Activated CD4-positive, alpha-beta memory T cell treated with anti-CD3 and anti-CD28 coated beads for 36 hours (primary cell): ENCODE measurements at places on chromosomes 4 and X. TPM values are rescaled to one million over a fixed set of nuclear protein-coding genes. Genes with fewer than 3 reads are reported as not detected.

Gene NOCT
- total RNA-seq: 12.2 TPM

Gene ACSL1
- total RNA-seq: 22.2 TPM

Gene WNK3
- 0.19 TPM for total RNA-seq

Gene PDE5A
- total RNA-seq: 0.64 TPM

Gene FDCSP
- total RNA-seq: not detected

Gene PTCHD1
- total RNA-seq: not detected

DNA sequence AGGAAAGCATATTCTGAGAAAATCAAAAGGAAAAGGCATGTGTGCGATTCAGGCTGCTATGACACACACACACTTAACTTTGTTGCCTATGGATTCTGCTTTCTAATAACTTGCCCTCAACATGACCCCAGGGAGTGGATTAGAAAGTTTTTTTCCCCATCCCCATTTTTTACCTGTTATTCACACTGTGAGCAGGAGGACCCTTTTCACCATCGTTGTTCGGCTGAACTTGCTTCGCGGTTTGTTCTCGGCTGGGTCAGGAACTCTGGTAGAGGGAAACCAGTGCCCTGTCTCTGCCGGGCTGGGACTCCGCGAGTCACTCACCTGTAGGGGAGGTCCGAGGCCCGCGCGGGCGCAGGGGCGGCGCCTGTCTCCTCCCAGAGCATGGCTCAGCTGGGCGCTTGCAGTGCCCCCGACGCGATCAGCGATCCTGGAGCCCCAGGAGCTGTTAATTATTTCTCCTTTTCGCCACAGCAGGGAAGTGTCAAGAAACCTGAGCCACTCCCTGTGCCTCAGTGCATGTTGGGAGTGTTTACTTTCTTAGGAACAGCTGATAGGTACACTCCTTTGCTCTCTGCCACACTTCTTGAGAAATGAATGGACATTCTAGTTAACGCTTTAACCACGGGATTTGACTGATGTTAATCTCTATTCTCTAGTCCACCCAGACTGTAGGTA lies at the start of gene RASSF6:
TSS of gene RASSF6 (minus strand) at position 322 of the 678 bp plus-strand sequence. CDS start 8,641 bp downstream, outside the sequence.
- peak; percentile 22 for DNase-seq

DNA sequence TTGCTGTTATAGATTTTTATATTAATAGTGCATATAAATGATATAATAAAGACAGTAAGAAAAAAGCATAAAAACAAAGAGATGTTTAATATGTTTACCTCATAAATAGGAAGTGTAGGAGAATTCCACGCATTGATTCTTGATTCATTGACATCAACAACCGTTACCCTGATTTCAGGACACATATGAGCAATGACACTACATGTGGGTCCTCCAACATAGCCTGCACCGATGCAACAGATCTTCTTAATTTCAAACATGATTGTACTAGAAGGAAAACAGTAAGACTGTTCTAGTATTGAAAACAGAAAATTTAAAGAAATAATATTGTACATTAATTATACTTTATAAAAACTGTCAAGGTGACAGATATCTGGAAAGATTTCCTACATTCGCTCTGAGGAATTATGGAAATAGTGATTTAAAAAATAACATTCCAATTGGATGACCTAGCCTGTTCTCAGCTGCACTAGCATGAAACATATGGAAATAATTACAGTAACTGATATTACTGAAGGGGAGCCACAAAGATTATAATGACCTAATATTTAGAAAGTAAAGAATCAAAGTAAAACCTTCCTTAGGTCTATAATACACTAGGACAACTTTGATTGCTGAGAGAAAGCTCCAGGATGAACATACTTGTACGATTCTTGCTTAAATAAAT lies 5.9 kb downstream of the UGDH start:
- no peak for DNase-seq

GRCh38 chrX:149804102-149804501 lies 22.4 kb downstream of the MAGEA9 start:
- no peak for DNase-seq
